Stimulated activated CD4-positive, alpha-beta T cell treated with anti-CD3 and anti-CD28 coated beads, Interleukin-2, amount 100 ng/mL, for 4 hours (primary cell): ENCODE measurements at places on chromosomes 16 and 17.

DNA sequence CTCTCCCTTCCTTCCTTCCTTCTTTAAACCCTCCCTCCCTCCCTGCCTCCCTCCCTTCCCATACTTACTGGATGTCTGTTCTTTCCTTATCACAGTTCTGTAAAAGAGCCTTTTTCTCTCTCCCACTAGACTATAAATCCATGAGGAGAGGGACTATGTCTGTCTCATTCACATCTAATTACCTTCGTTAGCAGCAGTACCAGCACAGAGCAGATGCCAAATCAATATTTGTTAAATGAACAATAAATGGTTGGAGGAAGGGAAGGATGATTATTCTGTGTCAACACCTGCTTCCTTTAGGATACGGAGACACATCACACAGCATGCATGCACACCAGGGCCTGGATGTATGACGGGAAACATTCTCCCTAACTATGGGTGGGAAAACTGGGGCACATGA, 94.2 kb downstream of the DNAH3 start:
- DNase-seq: no peak

GRCh38 chr16:79776243-79776847, 175.8 kb upstream of the MAF start:
- no peak for DNase-seq

DNA sequence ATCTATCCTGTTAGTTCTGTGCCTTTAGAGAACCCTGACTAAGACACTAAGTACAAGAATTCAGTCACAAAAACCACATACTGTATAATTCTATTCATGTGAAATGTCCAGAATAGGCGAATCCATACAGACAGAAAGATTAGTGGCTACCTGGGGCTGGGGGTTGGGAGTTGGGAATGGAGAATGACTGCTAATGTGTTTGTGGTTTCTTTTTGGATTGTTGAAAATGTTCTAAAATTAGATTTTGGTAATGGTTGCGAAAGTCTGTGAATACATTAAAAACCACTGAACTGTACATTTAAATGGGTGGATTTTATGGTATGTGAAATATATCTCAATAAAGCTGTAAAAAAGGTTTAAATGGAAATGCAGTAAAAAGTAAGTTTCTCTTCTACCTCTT, 80.4 kb upstream of the AKTIP start:
- no peak for DNase-seq

DNA sequence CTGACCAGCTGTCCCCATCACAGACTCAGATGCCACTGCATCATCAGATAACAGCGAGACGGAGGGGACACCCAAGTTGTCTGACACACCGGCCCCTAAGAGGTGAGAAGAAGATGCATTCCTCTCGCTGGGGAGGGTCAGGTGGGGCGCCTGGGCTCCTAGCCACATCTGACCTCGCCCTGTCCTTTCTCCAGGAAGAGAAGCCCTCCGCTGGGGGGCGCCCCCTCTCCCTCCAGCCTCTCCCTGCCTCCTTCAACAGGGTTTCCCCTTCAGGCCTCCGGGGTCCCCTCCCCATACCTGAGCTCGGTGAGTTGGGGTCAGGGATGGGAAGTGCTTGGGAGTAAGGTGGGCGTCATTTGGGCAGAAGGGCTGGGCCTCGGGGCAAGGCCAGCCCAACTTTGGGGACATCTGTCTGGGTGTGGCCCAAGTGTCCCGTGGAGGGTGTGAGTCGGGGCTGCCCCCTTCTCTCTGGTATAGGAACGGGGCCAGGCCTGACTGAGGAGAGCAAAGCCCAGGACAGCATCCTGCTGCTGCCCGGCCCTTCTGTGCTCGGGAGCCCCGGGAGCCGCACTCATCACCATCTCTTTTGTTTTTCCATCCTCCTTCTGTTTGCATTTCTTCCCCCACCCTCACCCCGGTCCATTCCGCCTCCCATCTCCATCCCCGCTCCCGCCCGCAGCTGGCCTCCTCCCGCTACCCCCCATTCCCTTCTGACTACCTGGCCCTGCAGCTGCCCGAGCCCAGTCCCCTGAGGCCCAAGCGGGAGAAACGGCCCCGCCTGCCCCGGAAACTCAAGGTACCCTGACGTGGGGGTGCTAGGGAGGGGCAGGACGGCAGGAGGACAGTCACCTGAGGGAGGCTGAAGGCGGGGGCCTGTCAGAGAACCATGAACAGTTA, 4.9 kb downstream of the INO80E start:
- no peak for DNase-seq

- DNase-seq: no peak
Observed at GRCh38 chr17:76176701-76177574, 35.9 kb upstream of the FOXJ1 start.

GRCh38 chr17:81621494-81622130, 15.3 kb downstream of the NPLOC4 start:
- no peak for DNase-seq

- no peak for DNase-seq
Observed at GRCh38 chr16:72246423-72246822, 74.5 kb upstream of the PMFBP1 start.

DNA sequence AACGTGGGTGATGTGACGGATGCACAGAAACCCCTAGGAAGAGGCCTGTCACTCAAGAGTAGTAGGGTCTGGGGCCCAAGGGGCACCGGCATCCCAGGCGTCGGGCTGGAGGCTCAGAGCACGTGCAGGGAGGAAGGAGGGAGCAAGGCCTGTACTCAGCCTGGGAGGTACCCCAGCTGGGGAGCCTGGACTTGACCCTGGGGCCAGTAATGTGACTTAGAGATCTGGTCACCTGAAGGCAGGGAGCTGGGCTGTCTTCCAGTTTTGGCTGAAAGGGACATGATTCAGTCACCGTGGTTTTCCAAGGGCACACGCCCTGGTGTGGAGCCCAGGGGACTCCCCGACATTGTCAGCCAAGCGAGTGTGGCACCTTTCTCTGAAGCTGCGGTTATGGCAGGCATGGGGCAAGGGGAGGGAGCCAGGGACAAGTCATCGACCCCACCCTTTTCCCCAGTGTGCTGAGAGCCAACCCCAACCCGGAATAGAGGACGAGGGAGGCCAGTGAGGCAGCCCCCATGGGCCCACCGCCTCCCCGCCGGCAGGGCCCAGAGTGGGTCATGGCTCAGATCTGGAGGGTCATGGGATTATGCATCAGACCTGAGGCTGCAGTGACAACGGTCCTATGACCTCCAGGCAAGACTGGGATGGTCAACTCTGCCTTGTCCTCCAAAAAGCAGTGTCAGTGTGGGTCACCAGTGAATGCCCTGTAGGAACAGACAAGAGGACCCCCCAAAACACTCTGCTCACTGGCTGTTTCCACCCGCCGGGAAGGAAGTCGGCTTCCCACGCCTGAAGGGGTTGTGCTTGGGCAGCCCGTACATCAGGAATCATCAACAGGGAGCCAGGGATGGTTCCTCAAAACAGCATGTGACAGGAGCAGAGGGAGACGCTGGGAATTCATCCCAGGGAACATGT, 41.9 kb downstream of the MEAK7 start:
- no peak for DNase-seq

- DNase-seq: no peak
Observed at GRCh38 chr17:49439673-49440571, 25.2 kb upstream of the PHB1 start.

- no peak for DNase-seq
Observed at GRCh38 chr17:3474212-3474611, 1.6 kb upstream of the ASPA start.

DNA sequence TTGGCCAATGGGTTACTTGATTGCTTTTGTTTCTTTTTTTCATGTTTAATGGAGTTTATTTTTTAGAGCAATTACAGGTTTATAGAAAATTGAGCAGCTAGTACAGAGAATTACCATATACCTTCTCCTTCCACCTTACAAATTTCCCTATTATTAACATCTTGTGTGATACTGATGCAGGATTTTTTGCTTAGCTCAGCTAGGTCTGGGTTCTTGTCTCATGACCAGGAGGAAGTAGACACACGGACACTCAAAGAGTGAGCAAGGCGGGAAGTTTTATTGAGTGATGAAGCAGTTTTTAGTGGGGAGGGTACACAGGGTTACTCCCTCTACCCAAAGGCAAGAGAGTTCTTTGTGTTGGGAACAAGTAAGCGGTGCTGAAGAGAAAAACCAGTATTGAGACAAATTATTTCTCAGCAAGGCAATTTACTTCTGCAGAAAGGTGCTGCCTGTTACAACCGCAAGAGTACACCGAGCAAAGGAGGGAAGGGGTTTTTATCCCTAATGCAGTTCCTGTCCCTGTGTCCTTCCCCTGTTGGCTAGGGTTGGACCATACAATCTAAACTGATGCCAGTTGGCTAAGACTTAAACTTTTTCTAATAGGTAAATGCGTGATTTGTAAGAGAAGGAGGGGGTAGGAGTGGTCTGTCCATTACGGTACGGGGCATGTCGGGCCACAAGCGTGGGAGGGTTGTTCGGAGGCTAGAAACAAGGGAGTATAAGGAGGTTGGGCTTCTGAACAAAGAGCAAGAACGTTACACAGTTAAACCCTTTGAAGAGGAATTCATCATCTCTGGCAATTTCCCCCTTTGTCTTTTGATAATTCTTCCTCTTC, 26.9 kb downstream of the SEC14L1 start:
- DNase-seq: no peak

GRCh38 chr16:83727751-83728352, 79.9 kb upstream of the HSBP1 start:
- DNase-seq: no peak

- no peak for DNase-seq
Observed at GRCh38 chr17:44956998-44957981, 9.7 kb upstream of the KIF18B start.

GRCh38 chr16:19733551-19733950, 15.5 kb downstream of the IQCK start:
- DNase-seq: no peak

- DNase-seq: no peak
Observed at GRCh38 chr17:76530095-76530723, 7.3 kb downstream of the CYGB start.

- no peak for DNase-seq
Observed at GRCh38 chr17:34201225-34201624, 53.9 kb upstream of the CCL2 start.

DNA sequence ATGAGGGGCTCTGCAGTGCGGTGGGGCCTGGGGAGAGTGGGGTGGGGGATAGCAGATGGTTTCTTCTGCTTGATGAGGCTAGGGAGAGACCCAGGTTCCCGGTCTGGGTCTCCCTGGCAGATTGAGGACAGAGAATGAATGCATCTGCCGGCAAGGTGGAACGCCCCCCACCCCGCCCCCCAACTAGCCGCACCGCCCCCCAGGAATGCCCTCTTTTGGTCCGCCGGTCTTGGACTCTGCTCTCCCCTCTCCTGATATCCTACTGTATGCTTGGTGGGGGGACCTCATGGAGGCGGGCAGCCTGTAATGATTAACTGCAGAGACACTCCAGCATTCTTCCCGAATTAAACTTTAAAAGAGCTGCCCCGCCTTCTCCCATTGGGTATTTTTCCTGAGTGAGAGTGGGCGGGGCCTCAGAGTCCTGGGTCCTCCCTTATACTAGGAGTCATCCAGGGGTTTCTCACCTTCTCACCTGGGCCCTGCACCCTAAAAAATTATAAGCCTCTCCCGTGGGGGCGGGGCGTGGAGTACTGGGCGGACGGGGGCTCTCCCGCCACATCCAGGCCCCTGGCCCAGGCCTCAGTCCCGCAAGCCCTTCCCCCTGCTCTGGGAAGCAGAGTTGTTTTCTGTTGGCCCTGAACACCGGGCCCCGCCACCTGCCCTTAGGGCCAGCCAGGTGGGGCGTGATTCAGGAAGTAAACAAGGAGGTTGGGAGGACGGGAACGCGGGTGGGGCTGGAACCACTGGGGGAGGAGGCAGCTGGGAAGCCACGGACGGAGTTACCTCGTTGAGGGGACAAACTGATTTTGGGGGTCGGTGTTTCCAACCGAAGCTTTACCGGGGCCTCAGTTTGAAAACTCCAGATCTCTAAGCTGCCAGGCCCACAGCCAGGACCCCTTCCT, 1.5 kb downstream of the GRB7 start:
- DNase-seq: no peak

DNA sequence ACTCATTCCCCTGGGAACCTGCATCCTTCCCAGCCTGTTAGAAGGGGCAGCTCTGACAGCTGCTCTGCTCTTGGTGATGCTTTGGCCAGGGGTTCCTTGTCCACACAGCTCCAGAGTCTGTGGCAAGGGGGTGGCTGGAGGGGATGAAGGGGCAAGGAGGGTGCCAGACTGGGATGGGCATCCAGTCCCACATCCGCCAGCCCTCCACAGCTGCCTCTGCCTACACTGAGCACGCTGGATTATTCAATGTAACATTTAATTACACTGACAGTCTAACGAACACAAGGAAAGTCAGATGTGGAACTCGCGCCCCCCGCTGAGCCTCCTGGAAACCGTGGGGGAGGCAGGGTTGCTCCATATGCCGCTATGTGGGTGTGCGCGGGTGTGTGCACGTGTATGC, 101.1 kb downstream of the C16orf78 start:
- DNase-seq: no peak

DNA sequence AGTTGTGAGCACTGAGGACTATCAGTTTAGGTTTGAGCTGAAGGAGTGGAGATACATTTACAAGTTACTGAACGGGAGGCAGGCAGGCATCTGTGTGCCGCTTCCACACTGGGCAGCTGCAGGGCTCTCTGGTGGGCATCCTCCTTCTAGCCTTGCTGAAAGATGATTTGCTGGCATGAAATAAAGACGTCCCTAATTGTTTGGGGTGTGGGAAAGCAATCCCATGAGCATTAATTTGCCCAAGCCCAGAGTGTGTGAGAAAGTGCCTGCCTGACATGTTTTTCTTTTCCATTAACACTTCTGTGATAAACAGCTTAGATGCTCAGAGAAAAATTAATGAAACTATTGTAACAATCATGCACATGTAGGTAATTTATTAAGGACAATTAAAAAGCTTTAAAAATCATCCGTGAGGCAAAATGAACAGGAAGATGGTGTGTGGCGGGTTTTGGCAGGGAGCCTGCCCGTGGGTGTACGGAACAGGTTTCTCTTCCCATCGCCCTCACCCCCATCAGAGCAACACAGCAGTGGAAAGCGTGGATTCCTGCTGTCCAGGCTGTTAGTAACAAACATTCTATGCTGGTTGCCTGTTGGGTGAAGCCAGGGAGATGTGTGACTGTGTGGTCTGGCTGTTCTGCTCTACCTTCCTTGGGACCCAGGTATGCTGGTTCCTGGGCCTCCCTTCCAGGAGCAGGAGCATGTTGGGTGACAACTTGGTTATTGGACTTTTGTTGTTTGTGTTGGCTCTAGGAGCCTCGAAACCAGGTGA, 191.9 kb downstream of the MSI2 start:
- DNase-seq: no peak

- DNase-seq: no peak
Observed at GRCh38 chr17:55341432-55341831, 76.7 kb downstream of the HLF start.

GRCh38 chr17:859824-860195, 77.7 kb downstream of the MRM3 start:
- DNase-seq: no peak
